GM13976 (cell line): ENCODE measurements at places on chromosomes 3 and 15.

GRCh38 chr3:171354706-171355582, 105.3 kb downstream of the TNIK start:
- no peak for DNase-seq

- no peak for DNase-seq
Observed at GRCh38 chr3:109413049-109413448, 75.7 kb upstream of the DPPA4 start.

DNA sequence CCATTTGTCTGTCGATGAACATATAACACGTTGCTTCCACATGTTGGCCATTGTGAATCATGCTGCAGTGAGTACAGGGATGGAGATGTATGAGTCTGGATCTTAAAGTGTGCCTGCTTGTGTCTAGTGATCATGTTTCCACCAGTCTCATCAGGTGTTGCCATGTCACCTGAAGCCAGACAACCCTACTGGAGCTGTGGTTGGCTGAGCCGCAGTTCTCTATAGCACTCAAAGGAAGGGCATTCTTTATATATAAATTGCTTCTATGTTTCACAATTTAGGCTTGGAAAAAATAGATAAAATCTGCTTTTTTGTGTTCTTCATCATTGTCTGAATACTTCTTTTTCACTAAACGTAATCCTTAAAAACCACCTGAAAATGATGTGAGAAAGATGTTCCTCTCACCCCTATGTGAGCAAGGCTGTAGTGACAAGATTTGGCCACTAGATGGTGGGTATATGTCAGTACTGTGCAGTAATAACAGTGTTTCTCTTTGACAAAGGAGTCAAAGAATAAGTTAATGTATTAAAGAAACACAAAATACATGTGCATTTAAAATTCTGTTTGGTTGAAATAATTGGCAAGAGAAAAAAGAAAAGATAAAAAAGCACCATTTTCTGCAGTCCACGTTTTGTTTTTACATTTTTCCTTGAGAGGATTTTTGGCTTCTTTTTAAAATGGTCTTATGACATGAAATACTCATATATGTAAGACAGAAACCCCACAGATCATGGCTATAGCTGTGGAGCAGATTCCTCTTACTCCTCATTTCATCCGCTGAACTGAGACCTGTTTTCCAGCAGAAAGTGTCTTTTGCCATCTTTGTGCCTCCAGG, 394.5 kb upstream of the DPPA4 start:
- peak; percentile 9 for DNase-seq

DNA sequence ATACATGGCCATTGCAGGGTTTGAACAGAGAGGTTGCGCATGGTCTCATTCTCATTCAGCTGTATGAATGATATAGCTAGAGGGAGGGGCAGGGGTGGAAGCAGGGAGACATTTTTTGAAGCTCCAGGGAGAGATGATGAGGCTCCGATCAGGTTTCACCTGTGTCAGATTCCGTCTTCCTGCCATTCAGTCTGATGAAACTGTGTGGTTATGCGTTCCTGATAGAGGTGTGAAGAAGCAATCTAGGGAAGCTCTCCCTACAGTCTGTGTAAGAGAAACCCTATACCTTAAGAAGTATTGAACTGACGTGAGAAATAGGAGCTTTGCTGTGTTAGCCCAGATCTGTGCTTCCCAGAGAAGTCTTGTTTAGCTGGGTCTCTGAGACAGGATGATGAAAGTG, 171.9 kb upstream of the NDN start:
- no peak for DNase-seq

DNA sequence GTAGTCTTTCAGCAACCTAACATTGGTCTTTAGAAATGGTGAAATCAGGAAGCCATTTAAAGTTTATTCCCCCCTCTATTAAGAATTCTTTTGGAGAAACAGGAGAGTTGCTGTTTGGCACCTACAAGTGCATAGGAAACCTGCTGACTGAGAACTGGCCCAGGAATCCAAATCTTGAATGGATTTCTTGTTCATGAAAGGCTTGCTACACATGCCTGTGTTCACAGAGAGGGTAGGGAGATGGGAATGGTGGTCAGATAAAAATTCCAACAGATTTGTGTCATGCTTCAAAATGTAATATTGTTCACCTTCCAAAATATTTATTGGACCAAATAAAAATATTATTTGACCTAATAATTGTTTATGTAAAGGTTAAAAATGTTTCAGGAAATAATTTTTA, 24.2 kb upstream of the ZPLD1 start:
- DNase-seq: no peak

GRCh38 chr3:168398371-168399025, 302.8 kb upstream of the GOLIM4 start:
- DNase-seq: no peak

GRCh38 chr3:122000936-122001605, 21.0 kb downstream of the ILDR1 start:
- DNase-seq: no peak

GRCh38 chr15:68633231-68634121, 54.7 kb downstream of the CORO2B start:
- no peak for DNase-seq

DNA sequence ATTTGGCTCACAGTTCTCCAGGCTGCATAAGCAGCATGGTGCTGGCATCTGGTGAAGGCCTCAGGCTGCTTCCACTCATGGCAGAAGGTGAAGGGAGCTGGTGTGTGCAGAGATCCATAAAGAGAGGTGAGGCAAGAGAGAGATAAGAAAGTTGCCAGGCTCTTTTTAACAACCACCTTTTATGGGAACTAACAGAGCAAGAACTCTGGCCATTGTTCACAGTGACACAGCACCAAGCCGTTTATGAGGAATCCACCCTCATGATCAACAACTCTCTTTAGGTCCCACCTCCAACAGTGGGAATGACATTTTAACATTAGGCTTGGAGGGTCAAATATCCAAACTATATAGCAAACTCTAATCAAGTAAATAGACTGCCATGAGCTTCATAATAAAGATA, 557.2 kb upstream of the SUCLG2 start:
- no peak for DNase-seq

DNA sequence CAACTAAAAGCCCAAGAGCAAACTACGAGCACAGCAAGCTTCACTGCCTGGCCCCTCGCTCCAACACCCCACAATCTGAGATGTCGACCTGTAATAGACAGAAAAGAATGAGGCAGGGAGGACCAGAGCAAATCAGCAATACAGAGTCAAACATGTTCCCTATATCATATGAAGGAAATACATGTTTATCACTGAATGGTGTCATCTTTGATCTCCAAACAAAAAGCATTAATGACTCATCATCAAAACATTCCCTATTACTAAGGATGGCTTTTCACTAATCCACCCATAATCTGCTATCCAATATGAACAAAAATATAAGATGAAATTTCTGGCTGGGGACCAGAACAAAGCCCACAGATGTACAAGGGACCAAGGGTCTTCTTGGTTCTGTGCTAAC, 34.7 kb downstream of the MYO5A start:
- DNase-seq: no peak

- DNase-seq: no peak
Observed at GRCh38 chr3:12138044-12138443, 20.7 kb downstream of the TIMP4 start.

- DNase-seq: no peak
Observed at GRCh38 chr3:188861842-188862744, 309.7 kb upstream of the TPRG1 start.
